NCI-H1694 treated with DMSO at 0.1 percent for 48 hours (cell line): ENCODE measurements at places on chromosomes 12 and 14.

DNA sequence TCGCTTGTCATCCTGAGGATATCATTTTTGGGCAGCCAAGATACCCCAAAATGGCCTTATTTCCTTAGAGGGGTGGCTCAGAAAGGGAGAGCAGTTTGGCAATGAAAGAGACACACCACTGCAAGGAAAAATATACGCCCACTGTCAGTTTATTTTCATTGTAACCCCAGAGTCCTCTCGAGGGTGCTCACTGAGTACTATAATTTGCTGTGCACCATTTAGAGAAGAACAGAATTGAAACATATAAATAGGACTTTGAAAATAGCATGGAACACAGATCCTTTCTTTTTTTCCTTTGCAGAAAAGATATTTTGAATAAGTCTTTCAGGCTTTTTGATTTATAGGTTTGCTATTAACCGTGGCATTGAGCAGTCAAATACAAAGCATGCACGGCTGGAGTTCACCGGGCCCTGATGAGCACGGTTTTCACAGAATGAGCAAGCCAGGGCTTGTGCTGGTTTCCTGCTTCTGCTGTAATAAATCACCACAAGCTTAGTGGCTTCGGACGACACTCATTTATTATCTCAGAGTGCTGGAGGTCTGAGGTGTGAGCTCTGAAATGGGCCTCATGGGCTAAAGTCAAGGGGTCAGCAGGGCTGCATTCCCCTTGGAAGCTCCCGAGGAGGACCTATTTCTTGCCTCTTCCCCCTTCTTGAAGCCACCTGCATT lies 152.3 kb downstream of the ZNF664 start:
- no peak for DNase-seq

GRCh38 chr12:105352940-105353635 lies 22.6 kb downstream of the C12orf75 start:
- DNase-seq, result no peak

GRCh38 chr14:104107611-104108569 lies 22.4 kb downstream of the ASPG start:
- no peak for DNase-seq

DNA sequence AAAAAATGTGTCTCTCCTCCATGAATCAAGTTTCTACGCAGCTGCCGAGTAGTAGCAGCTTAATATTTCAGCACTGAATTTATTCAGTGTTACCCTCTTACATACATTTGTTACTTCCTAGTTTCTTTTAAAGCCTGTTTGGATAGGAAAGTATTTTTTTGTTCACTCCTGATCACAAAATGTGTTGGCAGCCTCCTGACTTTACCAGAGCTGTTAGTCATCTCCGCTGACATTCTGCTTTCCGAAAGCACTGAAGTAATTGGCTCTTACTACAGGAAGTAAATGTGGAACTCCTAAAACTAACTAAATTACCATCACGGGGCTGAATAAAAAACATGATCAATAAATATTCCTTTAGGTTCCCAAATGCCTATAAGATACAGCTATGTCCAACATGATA lies 225.5 kb downstream of the EPS8 start:
- DNase-seq, result no peak

- DNase-seq, result peak; percentile 80
These were observed 11.0 kb upstream of the FBXL14 start for GRCh38 chr12:1605129-1606020.

DNA sequence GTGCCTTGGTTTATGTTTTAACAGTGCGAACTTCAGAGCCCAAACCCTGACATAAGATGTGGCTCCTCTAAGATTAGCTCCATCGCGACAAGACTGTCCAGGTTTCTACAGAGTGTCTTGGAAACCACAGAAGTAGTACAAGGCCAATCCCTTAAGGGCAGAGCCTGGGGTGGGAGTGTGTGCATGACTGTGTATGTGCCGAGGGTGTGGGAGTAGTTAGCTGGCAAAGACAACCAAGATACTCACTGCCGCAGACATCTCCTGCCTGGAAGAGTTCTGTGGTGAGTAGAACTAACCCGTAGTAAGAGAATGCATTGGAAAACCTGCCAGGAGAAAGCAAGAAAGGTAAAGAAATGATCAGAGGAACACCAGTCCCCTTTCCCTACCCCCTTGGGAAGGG lies 54.1 kb downstream of the DAO start:
- DNase-seq, result no peak

GRCh38 chr12:46266869-46267574 lies 1.8 kb downstream of the SLC38A1 start:
- peak; percentile 32 for DNase-seq

DNA sequence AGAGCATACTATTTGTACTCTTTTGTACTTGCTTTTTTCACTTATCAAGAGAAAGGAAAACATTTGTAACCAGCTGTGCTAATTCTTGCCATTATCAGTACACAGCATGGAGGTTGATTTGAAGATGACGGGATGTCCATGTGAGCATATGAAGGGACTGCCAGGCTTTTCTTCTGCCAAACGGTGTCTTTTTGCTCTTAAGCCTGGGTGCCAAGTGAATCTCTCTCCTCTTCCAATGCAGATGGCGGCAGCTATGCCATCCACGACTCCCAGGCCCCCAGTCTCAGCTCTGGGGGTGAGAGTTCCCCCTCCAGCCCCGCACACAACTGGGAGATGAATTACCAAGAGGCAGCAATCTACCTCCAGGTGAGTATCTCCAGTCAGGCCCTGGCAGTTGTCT lies 38.9 kb downstream of the TPCN1 start:
- no peak for DNase-seq

GRCh38 chr12:47207829-47208248 lies 128.1 kb upstream of the AMIGO2 start:
- DNase-seq, result no peak

- no peak for DNase-seq
These were observed 41.3 kb upstream of the PNMA1 start for GRCh38 chr14:73755434-73756014.

GRCh38 chr12:6272300-6273204 lies 37.9 kb upstream of the PLEKHG6 start:
- no peak for DNase-seq

DNA sequence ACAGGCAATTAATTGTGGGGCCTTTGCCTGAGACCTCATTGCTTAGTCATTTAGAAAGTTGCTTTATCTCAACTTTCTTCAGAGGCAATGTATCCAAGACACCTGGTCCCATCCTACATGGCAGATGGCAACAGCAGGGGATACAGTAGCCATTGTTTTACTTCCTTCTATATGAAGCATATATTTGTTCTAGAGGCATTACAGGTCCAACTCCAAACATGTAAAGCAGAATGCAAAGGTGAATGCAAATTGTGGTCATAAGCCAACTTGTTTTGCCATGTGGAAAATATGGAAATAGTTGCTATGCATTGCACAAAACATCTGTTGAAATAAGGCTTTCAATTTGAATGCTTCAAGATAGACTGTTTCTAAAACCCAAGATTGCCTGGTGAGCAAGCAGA lies 109.8 kb upstream of the BCAT1 start:
- peak; percentile 63 for DNase-seq

GRCh38 chr14:102356280-102356679 lies 6.4 kb downstream of the CINP start:
- DNase-seq, result no peak

- DNase-seq, result no peak
These were observed 211.6 kb downstream of the SLC6A15 start for GRCh38 chr12:84701041-84701440.

- DNase-seq, result no peak
These were observed 72.7 kb downstream of the DYRK2 start for GRCh38 chr12:67721248-67721647.

DNA sequence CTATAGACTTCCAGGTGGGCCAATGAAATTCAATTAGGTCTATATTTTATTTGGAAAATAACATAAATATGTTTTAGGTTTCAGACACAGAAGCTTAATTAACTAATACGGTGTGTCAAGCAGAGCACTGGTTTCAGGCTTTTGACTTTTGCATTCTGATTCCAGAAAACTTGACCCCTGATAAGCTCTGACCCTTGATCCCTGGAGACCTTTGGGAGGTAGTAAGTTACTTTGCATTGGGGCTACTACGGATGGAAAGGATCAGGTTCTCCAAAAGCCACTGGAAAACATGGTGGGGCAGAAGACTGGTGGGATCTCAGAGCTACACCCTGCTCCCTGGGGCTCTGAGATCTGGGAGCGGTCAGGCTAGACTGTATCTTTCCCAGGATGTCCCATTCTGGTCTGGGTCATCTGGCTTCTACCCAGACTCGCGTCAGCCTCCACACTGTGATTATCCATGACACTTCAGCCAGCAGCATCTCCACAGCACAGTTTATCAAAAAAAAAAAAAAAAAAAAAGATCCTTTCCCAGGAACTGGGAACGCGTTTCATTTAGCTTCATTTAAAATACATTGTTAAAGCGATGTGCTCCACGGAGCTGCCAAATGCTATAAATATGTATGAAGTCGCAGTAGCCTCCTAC lies 17.8 kb upstream of the EMP1 start:
- no peak for DNase-seq

- DNase-seq, result no peak
These were observed 102.3 kb upstream of the DIO3 start for GRCh38 chr14:101458741-101459550.

- DNase-seq, result no peak
These were observed 6.4 kb upstream of the SLC25A3 start for GRCh38 chr12:98587084-98587483.

DNA sequence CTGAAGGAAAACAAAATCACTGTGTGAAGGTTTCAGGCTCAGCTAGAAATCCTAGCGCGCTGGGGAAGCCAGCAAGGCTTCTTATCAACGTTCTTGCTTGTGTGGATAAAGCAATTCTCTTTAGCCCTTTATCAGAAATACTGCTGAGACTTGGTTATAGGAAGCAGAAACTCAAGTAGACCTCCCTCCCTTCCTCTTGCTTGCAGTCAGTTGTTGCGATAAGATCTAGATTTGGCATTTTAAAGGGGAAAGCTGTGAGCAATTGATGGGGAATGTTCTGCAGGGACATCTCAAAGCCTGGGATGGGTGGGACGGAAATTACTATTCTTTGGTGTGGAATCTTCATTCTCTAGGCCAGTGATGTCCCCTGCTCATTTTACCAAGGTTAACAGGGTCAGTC lies 76.4 kb upstream of the ANO4 start:
- no peak for DNase-seq

- DNase-seq, result no peak
These were observed 242.2 kb downstream of the SPTSSA start for GRCh38 chr14:34219661-34220377.

DNA sequence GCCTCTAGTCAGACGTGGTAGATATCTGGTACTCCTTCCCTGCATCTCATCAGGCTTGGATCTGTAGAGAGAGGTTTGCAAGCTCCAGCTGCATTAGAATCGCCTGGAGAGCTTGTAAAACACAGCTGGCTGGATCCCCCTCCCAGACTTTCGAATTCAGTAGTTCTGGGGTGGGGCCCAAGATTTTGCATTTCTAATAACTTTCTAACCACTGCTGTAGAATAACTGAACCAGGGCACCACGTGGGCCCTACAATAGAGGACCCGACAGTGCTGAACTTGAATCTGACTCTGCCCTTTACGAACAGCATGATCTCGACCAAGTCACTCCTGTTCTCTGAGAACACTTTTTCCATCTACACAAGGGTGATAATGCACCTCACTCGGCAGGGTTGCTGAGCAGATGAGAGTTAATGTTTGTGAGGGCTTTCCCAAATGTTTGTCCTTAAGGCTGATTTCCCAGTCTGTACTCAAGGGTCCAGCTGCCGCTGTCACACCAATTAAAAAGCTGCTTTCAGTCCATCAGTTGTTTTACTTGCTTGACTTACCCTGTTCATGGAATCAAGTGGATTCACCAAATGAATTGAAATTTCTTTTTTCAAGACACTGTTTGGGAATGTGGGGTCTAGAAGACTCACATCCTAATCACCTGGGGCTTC lies 86.6 kb upstream of the SLC24A4 start:
- DNase-seq, result no peak

GRCh38 chr12:110556705-110557104 lies 26.4 kb downstream of the PPTC7 start:
- no peak for DNase-seq

- peak; percentile 39 for DNase-seq
These were observed 63.8 kb upstream of the SSTR1 start for GRCh38 chr14:38143659-38144505.

DNA sequence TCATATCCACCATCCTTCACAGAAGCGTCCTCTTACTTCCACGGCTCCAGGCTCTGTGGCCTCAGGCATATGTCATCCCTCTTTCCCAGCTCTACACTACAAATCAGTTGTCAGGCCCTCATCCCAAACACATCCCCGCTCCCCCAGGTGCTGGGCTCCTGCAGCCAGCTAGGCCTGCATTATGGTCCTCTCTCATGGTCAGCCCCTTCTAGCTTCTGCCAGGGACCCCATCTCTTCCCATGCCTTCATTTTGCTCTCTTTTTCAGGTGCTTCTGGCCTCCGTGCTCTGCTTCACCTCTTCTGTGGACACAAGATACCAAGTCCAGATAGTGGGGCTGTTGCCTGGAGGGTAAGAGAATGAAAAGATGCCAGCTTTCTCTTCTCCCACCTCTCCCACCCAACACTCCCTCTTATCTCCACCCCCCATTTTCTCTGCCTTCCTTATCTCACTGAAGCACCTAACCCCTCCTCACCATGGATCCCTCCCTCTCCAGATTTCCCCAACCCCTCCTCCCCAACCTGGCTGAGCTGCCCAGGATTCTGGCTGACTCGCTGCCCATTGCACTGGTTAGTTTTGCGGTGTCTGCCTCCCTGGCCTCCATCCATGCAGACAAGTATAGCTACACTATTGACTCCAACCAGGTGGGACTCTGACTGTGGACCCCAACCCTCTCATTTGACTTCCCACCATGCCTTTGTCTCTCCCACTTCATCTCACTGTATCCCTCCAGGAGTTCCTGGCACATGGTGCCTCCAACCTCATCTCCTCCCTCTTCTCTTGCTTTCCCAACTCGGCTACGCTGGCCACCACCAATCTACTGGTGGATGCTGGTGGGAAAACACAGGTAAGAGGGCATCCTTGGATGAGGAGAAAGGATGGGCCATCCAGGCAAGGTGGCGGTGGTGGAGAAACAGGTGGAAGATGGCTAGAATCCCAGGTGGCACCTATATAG lies 10.4 kb downstream of the B4GALNT1 start:
- no peak for DNase-seq

- DNase-seq, result no peak
These were observed 522.0 kb upstream of the SEL1L start for GRCh38 chr14:82055515-82056115.

DNA sequence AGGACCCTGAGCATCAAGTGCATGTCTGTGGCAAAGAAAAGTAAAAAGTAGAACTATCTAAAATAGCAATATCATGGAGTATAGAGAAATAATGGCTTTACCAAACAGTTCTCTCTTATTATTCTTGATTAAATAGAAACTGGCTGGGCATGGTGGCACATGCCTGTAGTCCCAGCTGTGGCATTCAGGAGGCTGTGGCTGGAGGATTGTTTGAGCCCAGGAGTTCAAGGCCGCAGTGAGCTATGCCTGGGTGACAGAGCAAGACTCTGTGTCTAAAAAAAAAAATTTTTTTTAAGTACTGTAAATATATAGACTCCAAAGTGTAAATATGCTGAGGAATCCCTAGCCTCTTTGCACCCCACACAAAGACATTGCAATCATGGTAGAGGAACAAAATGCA lies 121.9 kb downstream of the KITLG start:
- no peak for DNase-seq

DNA sequence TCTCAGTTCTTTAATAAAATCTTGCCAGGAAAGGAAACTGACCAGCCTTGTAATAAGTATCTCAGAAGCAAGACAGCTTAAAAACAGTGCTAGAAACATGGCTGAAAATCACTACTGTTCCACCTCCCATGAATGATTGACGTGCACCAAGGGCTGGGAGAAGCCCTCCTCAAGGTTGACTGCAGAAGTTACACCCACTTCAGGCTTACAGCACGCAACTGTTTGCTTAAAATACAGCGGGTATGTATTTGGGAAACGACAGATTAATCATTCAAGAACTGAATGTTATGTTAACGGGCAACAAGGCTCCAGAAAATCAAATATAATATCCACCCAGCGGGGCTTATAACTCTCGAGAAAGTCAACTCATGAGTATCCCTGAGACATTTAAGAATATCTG lies 22.1 kb downstream of the PRKD1 start:
- no peak for DNase-seq
